ENCODE measurements at places on chromosomes 4 and X.
A peak's percentile ranks its signal among the peaks of the same experiment; 100 is the strongest.

DNA sequence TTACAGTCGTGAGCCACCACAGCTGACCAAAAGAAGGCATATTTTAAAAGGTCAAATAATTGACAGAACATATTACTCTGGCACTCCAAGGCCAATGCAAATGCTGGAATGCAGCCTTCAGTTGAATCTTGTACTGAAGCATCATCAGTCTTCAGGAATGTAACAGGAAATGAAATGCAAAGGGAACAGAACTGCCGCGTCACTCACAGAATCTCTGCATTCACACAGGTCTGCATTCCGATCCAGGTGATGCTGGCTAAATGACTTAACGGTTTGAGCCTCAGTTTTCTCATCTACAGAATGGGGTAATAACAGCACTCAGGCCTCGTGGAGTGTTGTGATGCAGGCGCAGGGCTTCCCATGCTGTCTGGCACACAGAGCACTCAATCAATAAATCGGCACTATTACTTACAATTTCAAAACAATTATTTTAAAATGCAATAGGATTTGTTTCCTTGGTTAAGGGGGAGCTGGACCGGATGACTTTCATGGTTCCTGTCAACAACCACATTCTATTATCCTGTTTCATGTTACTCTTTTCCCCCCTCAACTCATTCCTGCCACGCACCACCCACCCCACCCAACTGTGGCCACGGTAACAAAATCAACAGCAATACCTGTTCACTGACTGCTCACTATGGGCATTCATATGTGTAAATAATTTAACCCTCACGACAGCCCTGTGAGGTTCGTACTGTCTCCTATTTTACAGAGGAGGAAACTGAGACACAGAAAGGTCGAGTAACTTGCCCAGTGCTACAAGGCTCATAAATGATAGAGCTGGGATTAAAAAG, 32.4 kb downstream of the IGFBP7 start:
- no peak for DNase-seq

DNA sequence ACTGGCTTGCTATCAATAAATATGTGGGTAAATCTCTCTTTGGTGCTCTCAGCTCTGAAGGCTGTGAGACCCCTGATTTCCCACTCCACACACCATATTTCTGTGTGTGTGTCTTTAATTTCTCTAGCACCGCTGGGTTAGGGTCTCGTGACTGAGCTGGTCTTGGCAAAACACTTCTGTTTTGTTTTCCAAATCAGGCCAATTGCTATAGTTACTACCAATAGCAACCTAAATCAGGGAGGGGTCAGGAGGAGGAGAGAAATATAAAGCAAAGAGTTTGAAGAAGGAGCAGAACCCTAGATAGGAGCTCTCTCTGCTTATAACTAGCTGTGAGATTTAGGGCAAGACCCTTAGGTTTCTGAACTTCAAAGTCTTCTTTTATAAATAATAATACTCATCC, 250.5 kb upstream of the IGFBP7 start:
- DNase-seq, result no peak

DNA sequence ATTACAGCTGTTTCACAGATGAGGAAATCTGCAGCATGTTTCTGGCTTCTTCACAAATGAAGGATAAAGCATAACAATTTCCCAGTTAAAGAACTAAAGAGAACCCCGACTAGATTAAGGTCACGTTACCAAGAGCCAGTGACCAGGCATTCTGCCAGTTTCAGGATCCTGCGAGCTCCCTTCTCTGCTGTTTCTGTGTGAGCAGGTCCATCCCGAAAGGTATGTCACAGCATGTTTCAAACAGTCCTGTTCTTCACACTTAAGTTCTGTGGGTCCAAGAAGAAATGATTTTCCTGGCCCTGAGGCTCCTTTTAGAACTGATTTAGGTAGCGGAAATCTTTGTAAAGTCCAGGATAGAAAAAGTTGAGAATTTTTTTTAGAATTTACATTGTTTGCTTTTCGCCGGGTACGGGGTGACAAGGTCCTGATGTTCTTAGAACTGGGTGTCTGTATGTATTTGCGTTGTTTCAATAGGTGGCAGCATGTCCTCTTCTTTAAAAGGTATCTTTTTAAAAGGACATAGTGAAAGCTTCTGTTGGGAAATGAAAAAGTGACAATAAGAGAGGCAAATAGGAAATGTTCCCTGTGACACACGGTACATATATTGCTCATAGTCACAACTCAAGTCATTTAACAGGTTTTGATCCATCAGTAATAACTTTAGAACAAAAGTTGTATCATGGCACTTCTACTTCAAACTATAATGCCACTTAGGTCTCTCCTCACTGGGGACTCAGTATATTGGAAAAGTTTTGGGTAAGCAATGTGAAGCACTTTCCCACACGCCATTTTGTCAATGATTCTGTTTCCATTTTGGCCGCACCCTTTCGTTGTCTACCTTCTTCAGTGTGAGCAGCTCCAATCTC, 18.4 kb downstream of the IL21 start:
- DNase-seq, result peak; percentile 20

GRCh38 chr4:60314416-60314815, 885.7 kb upstream of the ADGRL3 start:
- no peak for DNase-seq

DNA sequence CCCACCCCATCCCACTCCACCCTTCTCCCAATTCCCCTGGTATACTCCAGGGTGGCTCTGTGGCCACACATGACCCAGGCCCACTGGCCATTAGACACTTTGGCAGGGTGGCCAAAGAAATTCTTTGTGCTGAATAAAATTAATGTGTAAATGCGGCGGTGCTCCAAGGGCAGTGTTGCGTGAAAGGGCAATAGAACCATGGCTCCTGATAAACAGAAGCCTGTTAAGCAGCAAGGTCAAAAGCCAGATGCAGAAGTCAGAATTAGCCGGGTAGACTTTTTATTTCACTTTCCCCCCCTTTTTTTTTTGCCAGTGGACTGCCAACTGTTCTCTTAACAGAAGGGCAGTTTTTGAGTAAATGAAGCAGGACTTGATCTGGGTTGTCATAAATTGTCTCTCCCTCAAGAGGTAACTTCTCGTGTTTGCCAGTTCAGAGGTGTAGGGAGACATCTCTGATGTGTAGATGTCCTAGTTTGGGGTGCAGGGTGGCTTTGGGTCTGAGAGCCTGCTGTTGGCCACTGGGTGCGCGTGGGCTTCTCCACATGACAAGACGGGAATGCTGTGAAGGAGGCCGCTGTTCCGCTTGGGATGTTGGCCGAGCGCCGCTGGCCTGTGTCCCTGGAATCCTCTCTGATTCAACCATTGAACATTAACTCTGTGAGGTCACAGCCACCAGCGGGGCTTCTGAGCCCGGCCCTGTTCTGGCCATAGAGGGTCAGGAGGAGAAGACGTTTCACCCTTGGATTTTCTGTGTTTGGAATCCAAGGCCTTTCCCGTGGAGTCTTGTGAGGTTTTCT, 139.5 kb downstream of the TBL1X start:
- DNase-seq, result no peak

GRCh38 chrX:18828832-18829404, 121.5 kb downstream of the PPEF1 start:
- peak; percentile 66 for DNase-seq

GRCh38 chr4:1072830-1073446, 40.4 kb downstream of the RNF212 start:
- DNase-seq, result peak; percentile 95

GRCh38 chrX:53262918-53263394, 18.4 kb downstream of the IQSEC2 start:
- peak; percentile 85 for DNase-seq

DNA sequence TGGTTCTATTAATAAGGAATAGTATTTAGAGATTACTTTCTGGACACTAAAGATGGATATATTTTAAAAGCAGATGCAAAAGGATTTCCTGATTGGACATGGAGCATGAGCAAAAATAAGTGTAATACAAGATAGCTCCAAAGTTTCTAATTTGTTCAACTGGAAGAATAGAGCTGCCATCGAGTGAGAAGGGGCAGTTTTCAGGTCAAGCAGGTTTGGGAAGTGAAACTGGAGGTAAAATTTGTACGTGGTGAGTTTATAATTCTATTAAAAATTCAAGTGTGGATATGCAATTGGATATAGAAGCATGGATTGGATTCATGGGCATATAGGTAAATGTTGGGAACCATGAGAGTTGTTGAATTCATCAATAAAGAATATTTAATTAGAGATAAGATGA, 31.8 kb downstream of the PRDM8 start:
- no peak for DNase-seq

DNA sequence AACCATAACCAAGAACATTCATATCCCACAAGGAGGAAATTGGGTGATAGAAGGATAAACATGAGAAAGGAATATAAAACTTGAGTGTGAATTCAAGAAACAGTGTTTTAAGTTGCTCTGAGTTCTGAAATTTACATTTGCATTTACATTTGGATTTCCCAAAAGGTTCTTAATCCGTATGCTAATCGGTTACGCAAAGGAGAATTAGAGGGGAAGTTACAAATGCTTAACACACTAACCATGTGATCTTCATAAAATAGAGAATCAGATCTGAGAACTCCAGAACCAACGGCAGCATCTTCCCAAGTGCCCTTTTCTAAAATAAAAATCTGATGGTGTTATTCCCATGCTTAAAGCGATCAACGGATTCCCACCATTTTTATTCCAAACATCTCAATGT, 48.0 kb downstream of the PROM1 start:
- DNase-seq, result no peak

DNA sequence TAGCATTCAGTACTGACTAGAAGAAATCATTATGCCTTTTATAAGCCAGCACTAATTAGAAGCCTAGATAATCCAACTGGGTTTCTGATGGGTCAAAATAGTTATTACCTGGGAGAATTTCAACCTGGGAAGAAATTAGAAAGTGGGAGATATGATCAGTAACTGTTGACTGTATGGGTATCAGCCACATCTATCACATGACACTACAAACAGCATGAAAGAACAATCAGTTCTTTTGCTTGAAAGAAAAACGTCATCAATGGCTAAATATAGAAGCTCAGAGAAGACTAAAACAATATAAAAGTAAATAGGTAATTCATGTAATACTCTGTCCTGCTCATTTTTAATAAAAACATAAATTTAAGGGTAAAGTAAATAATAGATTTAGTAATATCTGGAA, 145.1 kb downstream of the CAMK2D start:
- no peak for DNase-seq

DNA sequence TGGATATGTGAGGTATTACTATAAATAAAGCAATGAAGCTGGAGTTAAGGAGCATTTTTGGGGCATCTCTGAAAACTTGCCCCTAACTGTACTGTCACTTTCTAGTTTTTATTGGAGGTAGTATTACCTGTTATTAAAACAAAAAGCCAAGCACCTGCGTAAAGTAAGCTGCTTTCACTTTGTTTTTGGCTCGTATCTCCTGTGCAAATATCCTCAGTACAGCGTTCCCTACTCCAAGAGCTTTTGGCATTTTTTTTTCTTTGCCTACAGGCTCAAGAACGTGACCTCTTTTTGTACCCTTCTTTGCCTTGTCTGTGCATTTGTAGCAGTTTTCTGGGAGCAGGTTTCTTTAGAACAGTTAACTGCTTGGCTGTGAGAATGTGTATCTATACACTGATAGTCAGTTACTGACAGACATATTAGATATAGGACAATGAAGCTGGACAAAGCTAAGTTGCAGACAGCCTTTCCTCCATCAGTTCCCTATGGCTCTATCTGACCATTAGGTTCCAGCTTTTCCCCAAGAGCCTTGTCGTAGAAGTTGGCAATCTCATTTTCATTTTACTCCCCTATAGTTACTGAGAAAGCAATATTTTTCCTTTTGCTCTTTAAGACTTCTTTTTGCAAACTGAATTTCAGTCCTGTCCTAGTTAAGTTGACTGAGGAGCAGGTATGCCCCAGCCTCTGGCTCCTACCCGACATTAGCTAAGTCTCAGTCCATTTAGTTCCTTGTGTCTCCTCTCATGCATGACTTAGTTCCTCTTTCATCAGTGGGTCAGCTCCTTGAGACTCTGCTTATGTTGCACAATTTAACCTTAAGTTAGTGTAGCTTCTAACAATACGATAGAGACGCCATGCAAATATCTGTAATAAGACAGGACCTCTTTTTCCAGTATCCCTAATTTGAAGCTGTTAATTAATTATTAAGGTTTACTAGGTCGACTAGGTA, 71.5 kb upstream of the HPRT1 start:
- DNase-seq, result peak; percentile 77

DNA sequence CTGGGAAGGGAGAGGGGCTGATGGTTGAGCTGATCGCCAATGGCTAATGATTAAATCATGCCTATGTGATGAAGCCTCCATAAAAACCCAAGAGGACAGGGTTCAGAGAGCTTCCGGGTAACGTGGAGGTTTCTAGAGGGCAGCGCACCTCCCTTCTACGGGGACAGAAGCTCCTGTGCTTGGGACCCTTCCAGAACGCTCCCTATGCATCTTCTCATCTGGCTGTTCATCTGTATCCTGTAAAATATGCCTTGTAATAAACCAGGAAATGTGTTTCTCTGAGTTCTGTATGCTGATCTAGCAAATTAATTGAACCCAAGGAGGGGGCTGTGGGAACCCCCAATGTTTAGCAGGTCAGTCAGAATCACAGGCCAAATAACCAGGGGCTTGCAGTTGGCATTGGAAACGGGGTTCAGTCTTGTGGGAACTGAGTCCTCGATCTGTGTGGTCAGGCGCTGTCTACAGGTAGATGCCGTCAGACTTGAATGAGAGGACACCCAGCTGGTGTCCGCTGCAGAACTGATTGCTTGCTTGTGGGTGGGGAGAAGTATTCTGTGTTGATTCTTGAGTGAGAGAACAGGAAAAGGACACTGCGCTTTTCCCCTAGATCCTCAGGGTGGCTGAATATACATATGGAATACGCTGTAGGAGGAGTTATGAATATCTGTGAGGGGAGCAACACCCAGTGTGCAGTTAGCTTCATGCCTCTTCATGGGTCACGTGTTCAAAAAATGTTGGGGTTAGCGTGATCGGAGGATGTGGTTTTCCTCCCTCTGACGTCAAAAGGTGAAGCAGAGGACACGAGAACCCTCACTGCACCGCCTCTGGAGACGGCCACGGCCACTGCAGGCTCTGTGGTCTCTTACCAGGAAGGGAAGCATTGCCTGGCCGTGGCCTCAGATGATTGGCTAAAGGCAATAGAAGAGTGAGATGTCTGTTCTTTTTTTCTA, 29.2 kb downstream of the HTT-AS start:
- peak; percentile 91 for DNase-seq

GRCh38 chrX:152202886-152203285, 64.5 kb upstream of the MAGEA10 start:
- no peak for DNase-seq

DNA sequence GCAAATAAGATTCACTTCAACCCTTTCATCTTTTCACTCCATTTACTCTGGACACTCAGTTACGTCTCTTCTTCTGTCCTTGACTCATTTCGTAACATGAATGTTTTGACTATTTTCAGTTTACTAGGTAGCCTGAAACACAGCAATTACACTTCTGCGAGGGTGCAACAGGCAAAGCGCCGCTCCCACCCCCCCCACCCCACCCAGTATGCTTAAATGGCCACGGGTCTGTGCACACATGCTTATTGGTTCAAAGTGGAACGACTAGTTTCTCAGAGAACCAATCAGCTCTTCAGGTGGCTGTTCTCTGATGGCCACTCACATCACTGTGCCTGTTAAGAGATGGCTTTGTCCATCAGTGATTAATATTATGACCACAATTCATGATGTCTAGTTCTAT, 3.5 kb downstream of the BEND4 start:
- DNase-seq, result no peak
